Smooth muscle cell of trachea (primary cell): ENCODE measurements at places on chromosomes 1 and 21. TPM values are rescaled to one million over a fixed set of nuclear protein-coding genes. Genes with fewer than 3 reads are reported as not detected.

ITSN1 gene
- total RNA-seq, result 35.3 and 44.0 TPM in 2 replicates

PIK3C2B gene
- total RNA-seq, result 1.5 and 4.3 TPM in 2 replicates

PCBP3 gene
- 0.50 and 1.9 TPM in 2 replicates for total RNA-seq

SELP gene
- total RNA-seq, result not detected in 2 replicates

ZSWIM5 gene
- 1.3 and 2.8 TPM in 2 replicates for total RNA-seq

ANKRD45 gene
- 0.29 and 0.83 TPM in 2 replicates for total RNA-seq

WDR64 gene
- not detected in 2 replicates for total RNA-seq

CYP4A11 gene
- total RNA-seq, result not detected in 2 replicates

CDK18 gene
- 1.3 TPM in 1 of 2 replicates, not detected in the other for total RNA-seq

ITLN1 gene
- total RNA-seq, result not detected in 2 replicates

LCE1D gene
- not detected in 2 replicates for total RNA-seq

LDLRAD1 gene
- not detected in 2 replicates for total RNA-seq

RIMKLA gene
- total RNA-seq, result under 0.01 TPM in 1 of 2 replicates, not detected in the other

NMNAT2 gene
- total RNA-seq, result under 0.01 and 0.83 TPM in 2 replicates

ATF3 gene
- total RNA-seq, result 5.8 and 12.6 TPM in 2 replicates

APCS gene
- not detected in 2 replicates for total RNA-seq

GJA8 gene
- total RNA-seq, result not detected in 2 replicates

NLRP3 gene
- total RNA-seq, result under 0.01 TPM in 1 of 2 replicates, not detected in the other

ECM1 gene
- total RNA-seq, result 27.8 and 74.4 TPM in 2 replicates

LRRC8C gene
- total RNA-seq, result 7.9 and 8.3 TPM in 2 replicates

FALEC gene
- total RNA-seq, result 1.5 TPM in 1 of 2 replicates, not detected in the other

RBM8A gene
- 44.0 and 137 TPM in 2 replicates for total RNA-seq

TMEM200B gene
- total RNA-seq, result 20.0 and 22.8 TPM in 2 replicates

SPRR2E gene
- not detected in 2 replicates for total RNA-seq
